ENCODE measurements at places on chromosomes 1 and 21.

DNA sequence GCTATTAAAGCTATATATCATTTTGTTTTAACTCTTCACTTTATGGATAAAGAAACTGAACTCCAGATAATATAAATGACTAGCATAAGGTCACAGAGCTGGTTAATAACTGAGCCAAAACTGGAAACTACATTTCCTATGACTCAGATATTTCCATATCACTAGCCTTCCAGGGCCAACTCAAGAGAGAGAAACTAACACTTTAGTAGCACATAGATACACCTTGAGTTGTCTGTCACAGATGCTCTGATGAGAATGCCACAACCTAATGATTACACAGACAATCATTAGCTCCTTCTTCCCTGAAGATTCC is 40.7 kb downstream of the NME7 start:
- DNase-seq, result no peak

- no peak for DNase-seq
Observed at GRCh38 chr1:35706846-35707600, 11.7 kb downstream of the C1orf216 start.

GRCh38 chr1:54158071-54158470 is 5.3 kb upstream of the CDCP2 start:
- DNase-seq, result no peak

GRCh38 chr1:116768416-116769103 is 14.3 kb downstream of the CD2 start:
- no peak for DNase-seq

GRCh38 chr1:87600055-87600850 is 271.6 kb downstream of the LMO4 start:
- no peak for DNase-seq

GRCh38 chr1:66585002-66585401 is 51.0 kb downstream of the SGIP1 start:
- no peak for DNase-seq

- DNase-seq, result no peak
Observed at GRCh38 chr1:48977273-48977672, 200.6 kb upstream of the BEND5 start.

DNA sequence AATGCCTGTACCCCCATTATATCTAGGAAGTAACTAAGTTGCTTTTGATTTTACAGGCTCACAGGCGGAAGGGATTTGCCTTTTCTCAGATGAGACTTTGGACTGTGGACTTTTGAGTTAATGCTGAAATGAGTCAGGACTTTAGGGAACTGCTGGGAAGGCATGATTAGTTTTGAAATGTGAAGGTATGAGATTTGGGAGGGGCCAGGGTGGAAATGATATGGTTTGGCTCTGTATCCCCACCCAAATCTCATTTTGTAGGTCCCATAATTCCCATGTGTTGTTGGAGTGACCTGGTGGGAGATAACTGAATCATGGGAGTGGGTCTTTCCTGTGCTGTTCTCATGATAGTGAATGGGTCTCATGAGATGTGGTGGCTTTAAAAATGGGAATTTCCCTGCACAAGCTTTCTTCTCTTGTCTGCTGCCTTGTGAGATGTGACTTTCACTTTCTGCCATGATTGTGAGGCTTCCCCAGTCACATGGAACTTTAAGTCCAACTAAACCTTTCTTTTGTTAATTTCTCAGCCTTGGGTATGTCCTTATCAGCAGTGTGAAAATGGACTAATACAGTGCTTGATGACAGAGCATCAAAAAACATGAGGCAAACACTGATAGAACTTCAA is 1119.5 kb downstream of the PLA2G4A start:
- DNase-seq, result no peak

DNA sequence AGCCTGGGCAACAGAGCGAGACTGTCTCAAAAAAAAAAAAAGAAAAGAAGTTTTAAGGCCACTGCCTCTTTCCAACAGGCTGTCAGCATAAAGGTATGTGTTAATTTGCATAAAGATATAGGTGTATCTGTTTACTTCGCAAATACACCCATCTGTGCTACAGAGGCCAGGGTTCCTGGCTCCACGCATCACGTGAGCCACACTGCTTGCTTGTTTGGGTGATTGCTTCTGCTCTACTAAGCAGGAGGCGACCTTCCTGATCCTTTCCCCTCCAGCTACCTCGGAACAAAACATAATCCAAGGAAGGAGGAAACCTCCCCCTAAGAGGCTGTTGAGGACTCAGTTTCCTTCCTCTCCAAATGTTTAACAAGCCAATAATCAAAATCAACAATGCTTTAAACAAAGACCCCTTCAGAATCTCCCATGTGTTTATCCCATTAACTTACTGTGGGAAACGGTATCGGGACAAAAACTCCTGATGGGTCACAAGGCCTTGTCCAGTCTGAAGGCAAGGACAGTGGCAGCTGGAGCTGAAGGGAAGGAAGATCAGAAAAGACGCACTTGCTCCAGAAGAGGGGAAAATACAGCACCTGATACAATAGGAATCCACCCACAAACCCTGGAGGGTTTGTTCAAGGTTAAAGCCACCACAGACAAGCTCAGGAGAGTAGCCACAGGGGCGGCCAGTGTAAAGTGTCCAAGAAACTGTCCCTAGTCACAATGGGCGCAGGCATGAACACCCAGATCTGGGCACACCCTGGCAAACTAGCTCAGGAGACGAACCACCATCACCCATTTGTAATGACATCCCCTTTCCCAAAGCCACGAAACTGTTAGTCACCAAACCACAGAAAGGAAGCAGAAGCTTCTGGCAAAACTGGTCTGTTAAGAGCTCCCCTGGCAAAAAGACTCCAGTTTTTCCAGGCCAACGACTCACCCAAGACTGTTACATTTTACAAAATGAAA is 17.2 kb downstream of the CTNNBIP1 start:
- DNase-seq, result no peak

- DNase-seq, result no peak
Observed at GRCh38 chr1:226912587-226913176, 27.4 kb upstream of the COQ8A start.

GRCh38 chr1:44390277-44390676 is 14.8 kb upstream of the RNF220 start:
- no peak for DNase-seq

DNA sequence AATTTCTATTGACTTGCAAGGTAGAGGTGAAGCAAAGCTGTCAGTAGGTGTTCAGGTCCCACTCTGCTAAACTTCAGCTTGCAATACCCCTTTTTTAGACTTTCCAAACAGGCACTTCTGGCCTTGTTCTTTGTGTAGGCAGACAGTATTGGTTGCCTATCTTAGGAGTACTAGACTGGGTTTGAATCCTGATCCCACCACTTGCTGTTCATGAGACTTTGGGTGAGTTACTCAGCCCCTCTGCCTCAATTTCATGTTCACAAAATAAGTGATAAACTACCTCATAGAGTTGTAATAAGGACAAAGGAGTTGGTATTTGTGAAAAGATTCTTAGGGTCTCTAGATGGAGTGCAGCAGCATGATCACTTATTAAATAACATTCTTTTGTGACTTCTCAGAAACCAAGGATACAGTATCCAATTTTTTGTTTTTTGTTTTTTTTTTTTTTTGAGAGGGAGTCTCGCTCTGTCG is 5.2 kb downstream of the RCC1 start:
- DNase-seq, result no peak

DNA sequence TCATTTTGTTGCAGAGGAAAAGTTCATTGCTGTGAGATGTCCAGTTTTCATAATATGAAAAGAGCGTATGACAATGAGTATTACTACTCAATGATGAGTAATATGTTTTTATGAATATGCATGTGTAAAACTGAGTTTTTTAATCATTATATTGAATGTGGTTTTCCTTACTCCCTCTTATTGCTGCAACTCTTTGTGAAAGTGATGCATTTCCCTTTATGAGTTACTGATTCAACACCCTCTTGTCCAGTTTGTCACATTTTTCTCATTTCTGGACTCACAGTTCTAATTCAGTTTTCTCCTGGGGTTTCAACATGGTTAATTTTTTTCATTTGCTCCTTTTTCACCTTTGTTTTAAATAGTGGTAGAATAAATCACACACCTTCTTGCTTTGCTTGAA is 35.2 kb upstream of the KCNJ15 start:
- DNase-seq, result no peak

DNA sequence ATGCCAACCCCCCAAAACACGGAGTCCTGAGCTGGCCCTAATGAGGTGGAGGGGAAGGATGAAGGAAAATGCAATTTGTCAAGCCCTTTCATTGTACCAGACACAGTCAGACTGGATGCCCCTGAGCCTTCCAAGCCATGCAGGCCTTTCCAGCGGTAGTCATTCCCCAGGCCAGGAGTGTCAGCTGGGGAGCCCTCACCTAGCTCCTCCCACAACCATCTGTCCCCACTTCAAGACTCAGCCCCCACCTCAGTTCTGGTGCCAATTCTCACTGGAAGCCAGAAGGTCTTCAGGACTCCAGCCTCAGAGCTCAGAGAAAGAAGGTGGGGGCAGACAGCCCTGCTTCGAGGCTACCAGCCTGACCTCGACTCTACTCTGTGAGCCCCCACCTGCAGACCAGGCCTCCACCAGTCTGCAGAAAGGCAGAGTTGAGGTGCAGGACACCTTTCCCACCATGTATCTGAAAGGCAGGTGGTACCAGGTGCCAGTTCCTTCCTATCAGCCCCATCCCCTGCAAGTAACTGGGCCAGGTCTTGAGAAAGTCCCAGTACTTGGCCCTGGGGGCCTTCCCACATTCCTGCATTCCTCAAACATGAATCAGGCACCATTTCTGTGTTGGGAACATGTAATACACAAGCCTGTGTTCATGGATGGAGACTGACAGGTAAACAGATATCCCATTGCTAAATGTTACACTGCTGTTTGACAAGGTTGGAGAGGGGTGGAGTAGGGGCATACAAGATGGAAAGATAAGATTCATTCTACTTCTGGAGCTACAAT is 180.6 kb upstream of the EDN2 start:
- no peak for DNase-seq
